ENCODE measurements at places on chromosomes 1 and 21. TPM values are rescaled to one million over a fixed set of nuclear protein-coding genes. Genes with fewer than 3 reads are reported as not detected.

Gene POGZ
- 12.8 TPM for total RNA-seq

Gene SELL
- 4.3 TPM for total RNA-seq

Gene BCAS2
- total RNA-seq, result 46.2 TPM

Gene ACKR1
- total RNA-seq, result not detected
